Stimulated activated CD8-positive, alpha-beta memory T cell treated with anti-CD3 and anti-CD28 coated beads, Interleukin-12 subunit alpha, Interleukin-12 subunit beta, amount 100 ng/mL, for 4 hours (primary cell): ENCODE measurements at places on chromosomes 1 and 21.
A peak's percentile ranks its signal among the peaks of the same experiment; 100 is the strongest.

DNA sequence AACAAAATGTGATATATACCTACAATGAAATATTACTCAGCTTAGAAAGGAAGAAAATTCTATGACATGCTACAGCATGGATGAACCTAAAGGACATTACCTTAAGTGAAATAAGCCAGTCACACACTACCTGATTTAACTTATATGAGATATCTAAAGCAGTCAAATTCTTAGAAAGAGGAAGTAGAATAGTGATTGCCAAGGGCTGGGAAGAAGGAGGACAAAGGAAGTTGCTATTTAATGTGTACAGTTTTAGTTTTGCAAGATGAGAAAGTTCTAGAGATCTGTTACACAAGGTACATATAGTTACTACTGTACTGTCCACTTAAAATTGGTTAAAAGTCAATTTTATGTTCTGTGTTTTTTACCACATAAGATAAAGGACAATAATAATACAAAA lies 87.5 kb upstream of the KCTD3 start:
- no peak for DNase-seq

DNA sequence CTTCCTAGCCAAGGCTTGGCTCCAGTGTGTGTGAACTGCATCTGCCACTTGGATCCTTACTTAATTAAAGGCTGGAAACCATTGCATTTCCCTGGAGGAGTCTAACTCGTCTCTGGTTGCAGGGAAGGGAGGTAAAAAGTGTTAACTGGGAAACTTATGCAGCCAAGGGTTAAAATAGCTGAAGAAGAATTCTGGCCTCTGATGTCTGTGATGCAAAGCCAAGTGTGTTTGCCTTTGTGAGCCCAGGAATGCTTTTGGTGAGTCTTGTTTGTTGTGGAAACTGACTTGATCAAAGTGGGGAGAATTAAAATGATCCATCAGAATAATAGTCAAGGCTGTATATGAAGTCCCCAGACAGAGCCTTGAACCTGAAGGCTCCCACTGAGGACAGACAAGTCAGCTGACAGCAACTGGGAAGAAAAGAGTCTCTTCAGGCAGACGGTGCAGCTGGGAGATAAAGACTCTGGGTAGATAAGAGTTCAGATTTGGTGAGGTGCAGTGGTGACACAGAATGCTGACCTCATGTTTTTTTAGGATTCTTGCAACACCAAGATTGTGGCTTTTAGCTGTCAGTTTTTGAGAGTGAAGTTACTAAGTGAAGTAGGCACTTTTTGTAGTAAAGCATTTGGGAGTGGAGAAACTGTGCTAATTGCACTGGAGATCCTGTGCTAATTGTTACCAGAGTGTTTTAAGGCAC lies 59.5 kb upstream of the WLS start:
- no peak for DNase-seq

GRCh38 chr1:103514920-103515503 lies 10.5 kb upstream of the RNPC3 start:
- DNase-seq: no peak

DNA sequence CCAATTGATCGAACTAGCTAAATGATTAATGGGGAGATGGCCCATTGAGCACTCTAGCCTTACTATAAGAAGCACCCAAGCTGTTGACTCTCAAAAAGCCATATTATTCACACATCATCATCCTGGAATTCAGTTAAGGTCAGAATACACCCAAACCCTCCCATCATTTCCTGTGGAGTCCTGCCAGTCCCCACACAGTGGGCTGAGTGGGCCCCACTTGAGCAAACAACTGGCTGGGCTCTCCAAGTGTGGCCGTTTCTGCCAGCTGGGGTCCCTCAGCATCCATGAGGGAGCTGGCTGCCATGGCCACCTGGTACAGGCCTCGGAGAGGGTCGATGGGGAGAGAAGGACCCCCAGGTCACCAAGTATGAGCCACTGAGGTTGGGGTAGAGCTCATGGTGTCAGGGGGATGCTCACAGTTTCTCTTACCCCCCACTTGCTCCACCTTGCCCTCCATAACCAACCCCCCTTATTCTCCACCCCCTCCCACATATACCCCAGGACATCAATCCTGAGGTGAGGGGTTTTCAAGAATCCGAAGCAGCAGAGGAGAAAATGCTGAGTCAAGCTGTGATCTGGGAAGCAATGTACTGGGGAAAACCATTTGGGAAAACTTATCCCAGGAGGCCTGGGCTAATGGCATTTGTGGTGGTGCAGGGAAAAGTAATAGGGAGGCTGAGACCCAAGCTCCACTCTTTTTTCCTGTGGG lies 60.3 kb downstream of the UBE2T start:
- no peak for DNase-seq

DNA sequence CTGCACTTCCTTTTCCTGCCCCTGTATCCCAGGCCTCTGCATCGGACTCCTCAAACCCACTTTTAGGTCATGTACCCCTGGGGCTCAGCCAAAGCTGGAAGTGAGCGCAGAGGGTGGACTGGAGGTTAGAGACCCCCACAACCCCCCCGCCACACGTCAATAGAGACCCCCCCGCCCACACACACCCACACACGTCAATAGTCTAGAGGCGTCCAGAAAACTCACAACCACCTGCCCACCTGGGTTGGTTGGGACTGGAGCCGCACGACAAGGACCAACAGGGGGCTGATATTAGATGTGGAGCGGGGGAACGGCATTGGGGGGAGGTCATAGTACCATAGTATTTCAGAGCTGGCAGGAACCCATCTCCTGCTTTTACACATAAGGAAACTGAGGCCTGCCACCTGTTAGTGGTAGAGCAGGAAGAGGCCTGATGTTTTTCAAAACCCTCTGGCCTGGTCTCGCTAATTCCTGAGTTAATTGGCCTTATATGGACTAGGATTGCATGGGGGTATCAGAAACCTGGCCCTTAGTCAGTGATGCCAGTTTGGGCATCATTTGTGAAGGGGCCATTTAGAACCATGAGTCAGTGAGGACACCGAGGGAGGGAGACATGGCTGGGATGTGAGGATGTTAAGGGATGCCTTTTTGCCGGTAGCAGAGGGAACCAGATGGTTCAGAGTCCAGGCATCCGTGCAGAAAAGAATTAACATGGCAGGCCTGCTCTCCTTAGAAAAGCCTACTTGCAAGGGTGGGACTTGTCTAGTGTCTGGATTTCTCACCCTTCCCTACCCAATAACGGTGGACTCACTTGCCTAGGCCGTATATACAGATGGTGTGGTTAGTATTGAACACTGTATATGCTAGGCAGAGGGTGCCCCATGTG lies 1.1 kb downstream of the NENF start:
- no peak for DNase-seq

GRCh38 chr1:240768979-240769378 lies 157.0 kb upstream of the GREM2 start:
- DNase-seq: no peak

DNA sequence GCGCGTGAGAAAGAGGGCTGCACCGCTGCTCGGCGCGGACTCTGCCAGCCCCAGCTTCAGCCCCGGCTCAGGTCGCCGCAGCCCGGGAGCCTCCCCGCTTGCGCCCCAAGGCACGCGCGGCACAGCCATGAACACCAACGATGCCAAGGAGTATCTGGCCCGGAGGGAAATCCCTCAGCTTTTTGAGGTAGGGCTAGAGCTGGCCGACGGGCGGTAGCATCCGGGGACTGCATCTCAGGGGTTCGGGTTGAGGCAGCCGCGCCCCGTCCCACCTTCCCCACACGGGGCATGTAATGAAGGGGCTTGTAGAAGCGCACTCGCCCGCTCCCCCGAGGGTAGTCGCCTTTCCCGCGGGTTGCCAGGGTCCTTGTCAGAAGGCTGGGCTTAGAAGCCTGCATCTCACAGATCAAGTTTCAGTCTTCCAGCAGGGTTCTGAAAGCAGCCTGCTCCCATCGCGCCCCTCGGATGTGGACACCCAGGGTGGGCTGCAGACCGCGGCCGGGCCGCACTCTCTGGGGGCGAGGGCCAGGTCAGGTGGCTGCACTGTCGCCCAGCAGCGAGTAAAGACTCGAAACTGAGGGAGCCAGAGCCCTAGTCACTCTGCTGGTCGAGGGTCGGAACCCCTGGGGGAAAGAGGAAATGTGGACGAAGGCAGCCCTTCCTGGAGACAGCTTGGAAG lies 507 bp downstream of the AK5 start:
- peak; percentile 0 for DNase-seq

DNA sequence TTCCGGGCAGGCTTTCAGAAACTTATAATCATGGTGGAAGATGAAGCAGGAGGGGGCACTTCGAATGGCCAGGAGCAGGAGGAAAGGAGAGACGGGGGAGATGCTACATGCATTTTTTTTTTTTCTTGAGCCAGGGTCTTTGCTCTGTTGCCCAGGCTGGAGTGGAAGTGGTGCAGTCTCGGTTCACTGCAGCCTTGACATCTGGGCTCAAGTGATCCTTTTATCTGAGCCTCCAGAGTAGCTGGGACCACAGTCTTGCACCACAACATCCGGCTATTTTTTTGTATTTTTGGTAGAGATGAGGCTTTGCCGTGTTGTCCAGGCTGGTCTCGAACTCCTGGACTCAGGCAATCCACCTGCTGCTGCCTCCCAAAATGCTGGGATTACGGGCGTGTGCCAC lies 61.6 kb downstream of the SELENOF start:
- no peak for DNase-seq

GRCh38 chr1:47230692-47231300 lies 1.2 kb downstream of the TAL1 start:
- no peak for DNase-seq

- DNase-seq: no peak
These were observed 62.9 kb upstream of the ERG start for GRCh38 chr21:38561205-38561604.

GRCh38 chr1:19650416-19651140 lies 6.5 kb downstream of the NBL1 start:
- DNase-seq: no peak

GRCh38 chr1:212607206-212607912 lies 1.2 kb upstream of the ATF3 start:
- no peak for DNase-seq

GRCh38 chr1:225427235-225428067 lies at the start of gene LBR:
LBR (minus strand) TSS chr1:225428038; CDS start chr1:225424075, 3,963 bp downstream.
- no peak for DNase-seq

GRCh38 chr1:26856604-26857469 lies 6.1 kb upstream of the SFN start:
- DNase-seq: no peak

GRCh38 chr1:39620659-39621165 lies 18.7 kb downstream of the HEYL start:
- DNase-seq: no peak

GRCh38 chr1:43432171-43432860 lies 21.4 kb downstream of the HYI start:
- DNase-seq: no peak

- peak; percentile 4 for DNase-seq
These were observed 229.7 kb upstream of the TMEM51 start for GRCh38 chr1:14923727-14924452.

- DNase-seq: no peak
These were observed 1450.1 kb downstream of the KCNT2 start for GRCh38 chr1:195158091-195158490.

DNA sequence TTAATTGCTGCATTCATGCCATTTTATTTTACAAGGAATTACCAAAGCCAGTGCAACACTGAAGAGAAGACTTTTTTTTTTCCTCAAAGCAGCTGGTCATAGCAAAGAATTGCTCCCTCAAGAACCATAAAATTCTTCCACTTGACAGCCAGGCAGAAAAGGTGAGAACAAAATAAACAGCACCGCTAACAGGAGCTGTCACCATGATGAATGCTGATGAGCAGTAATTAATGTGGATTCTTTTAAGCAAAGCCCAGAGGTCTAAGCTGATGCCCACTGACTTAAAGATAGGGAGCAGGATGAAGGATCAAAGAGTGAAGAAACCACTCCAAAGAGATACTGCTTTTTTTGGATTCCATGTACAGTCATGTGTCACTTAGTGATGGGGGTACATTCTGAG lies 428.4 kb downstream of the BRINP3 start:
- DNase-seq: no peak

GRCh38 chr1:65209005-65209885 lies 61.2 kb downstream of the AK4 start:
- no peak for DNase-seq

DNA sequence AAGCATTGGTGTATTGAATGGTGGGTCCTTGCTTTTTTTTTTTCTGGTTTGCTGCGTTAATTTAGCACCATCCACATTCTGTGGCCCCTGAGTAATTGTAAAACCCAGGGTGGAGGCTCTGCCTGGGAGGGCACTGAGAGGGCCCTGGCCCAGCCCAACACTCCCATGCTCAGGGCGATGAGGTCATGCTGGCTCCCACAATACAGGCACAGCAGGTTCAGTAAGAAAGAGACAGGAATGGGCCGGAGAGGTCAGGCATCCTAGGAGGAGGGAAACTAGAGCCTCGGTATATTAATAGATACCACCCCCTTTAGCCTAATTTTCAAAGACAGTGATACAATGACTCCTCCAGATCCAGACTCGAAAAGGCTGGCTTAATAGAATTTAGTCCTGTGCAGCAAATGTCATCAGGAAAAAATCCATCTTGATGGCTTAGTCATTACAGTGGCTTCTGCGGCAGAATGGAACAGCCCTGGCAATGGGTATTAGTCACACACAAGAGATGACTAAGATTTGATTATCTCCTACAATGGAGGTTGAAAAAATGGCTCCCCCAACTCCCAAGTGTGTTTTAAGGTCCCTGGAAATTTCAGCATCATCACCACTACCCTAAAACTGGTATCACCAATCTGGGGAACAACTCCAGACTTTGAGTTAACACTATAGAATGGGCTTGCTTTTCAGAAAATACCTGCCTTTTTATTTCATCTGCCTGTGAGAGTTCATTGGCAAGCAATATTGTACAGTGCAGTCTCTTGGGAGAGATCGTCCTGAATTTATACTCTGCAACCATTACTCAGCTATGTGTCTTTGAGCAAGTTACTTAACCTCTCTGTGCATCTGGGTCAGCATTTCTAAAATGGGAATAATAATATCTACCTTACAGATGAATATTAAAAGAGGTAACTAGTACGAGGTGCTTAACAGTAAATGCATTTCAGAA lies 43.9 kb upstream of the LYST start:
- no peak for DNase-seq

GRCh38 chr1:205451202-205451601 lies 4.6 kb downstream of the BLACAT1 start:
- DNase-seq: no peak

DNA sequence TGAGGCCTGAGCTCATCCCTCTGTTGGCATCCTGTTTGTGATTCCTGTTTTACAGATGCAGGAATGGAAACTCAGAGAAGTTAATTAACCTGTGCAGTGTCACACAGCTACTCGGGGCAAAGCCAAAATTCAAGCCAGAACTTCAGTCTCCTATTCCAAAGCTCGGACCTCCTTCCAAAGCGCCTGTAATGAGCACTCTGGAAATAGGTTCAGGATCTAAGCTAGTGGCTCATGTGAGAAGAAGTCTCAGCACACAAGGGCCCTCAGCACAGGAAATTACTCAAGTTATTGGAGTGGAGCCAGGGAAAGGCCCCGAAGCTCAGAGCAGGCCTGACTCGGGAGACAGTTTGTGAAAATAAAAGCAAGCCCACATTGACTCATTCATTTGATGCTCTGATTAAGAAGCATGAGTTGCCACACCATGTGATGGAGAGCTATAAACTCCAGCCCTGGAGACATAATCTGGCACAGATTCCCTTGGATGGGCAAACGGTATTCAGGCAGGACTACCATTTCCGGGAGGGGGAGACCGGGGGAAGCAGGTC lies 50.6 kb upstream of the LYST start:
- peak; percentile 30 for DNase-seq
